CD4-positive, CD25-positive, alpha-beta regulatory T cell (primary cell): ENCODE measurements at places on chromosomes 2 and 18. TPM values are rescaled to one million over a fixed set of nuclear protein-coding genes. Genes with fewer than 3 reads are reported as not detected.

Gene FLACC1
- polyA plus RNA-seq: 2.5 TPM

Gene DPYSL5
- not detected for polyA plus RNA-seq

Gene HOXD13
- polyA plus RNA-seq: not detected

Gene TUBA4B
- polyA plus RNA-seq: not detected

Gene KCTD1
- polyA plus RNA-seq: 0.14 TPM

Gene BOD1L2
- not detected for polyA plus RNA-seq
